ENCODE measurements at places on chromosomes 6 and 20. TPM values are rescaled to one million over a fixed set of nuclear protein-coding genes. Genes with fewer than 3 reads are reported as not detected.

DNA sequence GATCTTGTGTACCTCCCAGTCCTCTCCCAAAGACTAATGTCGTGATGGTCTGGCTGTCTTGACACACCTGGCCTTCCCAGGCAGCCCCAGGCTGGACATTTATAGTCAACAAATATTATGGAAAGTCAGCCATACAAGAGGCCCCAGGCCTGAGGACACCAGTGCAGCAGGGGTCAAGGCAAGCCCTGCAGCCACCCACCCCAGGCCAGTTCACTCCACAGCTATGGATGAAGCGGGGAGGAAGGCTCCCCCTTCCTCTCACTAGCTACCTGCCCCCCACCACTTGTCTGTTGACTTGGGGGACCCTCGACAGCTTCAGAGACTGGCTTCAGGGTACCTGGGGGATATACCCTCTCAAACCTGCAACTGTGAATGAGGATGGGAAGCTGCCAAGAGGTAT is 132.1 kb downstream of the MRPL14 start:
- H3K27ac ChIP-seq: no peak overlapping the region
- H3K27me3 ChIP-seq: no peaks in the 10 kb centered on the region
- peaks cover 13% of the 10 kb centered on the region for H3K4me1 ChIP-seq
- H3K4me3 ChIP-seq: no peak overlapping the region
- H3K36me3 ChIP-seq: no peaks in the 10 kb centered on the region

Gene PMEPA1
- total RNA-seq: 0.95 TPM

GRCh38 chr6:43973357-43973756 is 153.9 kb downstream of the MRPL14 start:
- peak overlapping the region; percentile 77 for H3K27ac ChIP-seq
- no peak overlapping the region for H3K4me3 ChIP-seq
- H3K4me1 ChIP-seq: peaks cover 23% of the 10 kb centered on the region
- no peaks in the 10 kb centered on the region for H3K36me3 ChIP-seq
- DNase-seq: no peak
- no peaks in the 10 kb centered on the region for H3K27me3 ChIP-seq

Gene CST7
- total RNA-seq: 2.5 TPM

GRCh38 chr6:52049252-52050050 is 38.0 kb downstream of the PKHD1 start:
- no peak overlapping the region for H3K27ac ChIP-seq
- H3K27me3 ChIP-seq: no peaks in the 10 kb centered on the region
- no peaks in the 10 kb centered on the region for H3K4me1 ChIP-seq
- no peaks in the 10 kb centered on the region for H3K36me3 ChIP-seq

Gene HEY2
- total RNA-seq: 2.8 TPM

Gene UBD
- 11.1 TPM for total RNA-seq
